ENCODE measurements at places on chromosomes 12 and 14. TPM values are rescaled to one million over a fixed set of nuclear protein-coding genes. Genes with fewer than 3 reads are reported as not detected.
A peak's percentile ranks its signal among the peaks of the same experiment; 100 is the strongest.

GRCh38 chr14:98144964-98145363 is 1127.0 kb downstream of the BCL11B start:
- DNase-seq = no peak

The COQ6 gene
- total RNA-seq = 25.4 TPM

GRCh38 chr12:2373307-2373706 is 320.5 kb downstream of the CACNA1C start:
- no peak for DNase-seq

DNA sequence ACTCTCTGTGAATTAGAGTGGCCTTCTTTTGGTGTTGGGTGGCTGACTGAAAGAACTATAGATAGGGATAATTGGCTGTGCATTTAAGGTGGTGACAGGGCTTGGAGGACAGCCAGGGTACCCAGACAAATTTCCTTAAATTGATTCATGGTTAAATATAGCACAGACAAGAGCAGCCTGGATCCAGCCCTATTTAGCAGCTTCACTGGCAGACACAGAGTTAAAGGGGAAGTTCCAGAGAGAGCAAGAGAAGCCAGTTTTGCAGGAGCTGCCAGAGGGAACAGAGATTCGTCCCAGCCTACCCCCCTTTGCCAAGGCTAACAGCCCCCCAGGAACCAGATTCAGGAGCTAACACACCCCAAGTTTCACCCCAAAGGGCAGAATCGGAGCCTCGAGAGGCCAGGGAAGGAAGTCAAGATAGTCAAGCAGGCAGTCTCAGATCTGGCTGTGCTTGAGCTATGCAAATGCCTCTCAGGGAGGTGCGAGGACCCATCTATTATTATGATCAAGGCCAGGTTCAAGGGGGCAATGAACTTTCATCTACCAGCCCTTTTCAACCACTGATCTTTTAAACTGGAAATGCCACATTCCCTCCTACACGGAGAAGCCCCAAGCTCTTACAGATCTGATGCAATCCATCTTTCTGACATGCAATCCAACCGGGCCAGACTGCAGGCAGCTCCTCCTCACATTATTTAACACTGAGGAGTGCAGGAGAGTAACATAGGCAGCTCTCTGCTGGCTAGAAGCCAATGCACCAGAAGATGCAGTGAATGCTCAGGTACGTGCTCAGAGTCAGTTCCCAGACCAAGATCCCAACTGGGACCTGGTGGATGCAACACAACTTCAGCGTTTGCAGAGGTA is 58.2 kb downstream of the DHRS2 start:
- peak; percentile 96 for DNase-seq

- peak; percentile 22 for DNase-seq
Measured at GRCh38 chr12:22377731-22378496, 43.4 kb upstream of the ST8SIA1 start.

DNA sequence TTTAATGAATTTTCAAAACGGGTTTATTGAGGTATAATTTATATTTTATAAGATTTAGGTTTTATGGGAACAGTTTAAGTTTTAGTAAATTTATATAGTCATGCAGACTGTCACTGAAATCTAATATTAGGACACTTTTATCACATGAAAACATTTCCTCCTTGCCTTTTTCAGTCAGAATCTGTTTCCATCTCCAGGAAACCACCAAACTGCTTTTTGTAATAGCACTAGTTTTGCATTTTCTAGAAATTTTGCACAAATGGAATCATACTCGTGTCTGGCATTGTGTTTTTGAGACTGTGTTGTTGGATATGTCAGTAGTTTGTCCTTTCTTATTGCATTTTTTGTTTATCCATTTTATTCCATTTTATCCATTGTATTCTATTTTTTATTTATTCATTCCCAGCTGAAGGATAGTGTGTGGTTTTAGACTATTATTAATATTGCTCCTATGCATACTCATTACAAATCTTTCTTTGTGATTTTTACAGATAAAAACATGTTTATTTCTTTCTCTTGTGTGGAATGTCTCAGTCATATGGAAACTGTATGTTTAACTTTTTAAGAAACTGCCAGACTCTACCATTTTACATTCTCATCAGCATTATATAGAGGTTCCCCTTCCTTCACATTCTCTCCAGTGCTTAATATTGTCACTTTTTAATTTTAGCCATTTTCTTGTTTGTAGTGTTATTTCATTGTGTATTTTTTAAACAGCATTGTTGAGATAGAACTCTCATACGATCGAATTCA is 26.5 kb downstream of the PALS1 start:
- DNase-seq = no peak

DNA sequence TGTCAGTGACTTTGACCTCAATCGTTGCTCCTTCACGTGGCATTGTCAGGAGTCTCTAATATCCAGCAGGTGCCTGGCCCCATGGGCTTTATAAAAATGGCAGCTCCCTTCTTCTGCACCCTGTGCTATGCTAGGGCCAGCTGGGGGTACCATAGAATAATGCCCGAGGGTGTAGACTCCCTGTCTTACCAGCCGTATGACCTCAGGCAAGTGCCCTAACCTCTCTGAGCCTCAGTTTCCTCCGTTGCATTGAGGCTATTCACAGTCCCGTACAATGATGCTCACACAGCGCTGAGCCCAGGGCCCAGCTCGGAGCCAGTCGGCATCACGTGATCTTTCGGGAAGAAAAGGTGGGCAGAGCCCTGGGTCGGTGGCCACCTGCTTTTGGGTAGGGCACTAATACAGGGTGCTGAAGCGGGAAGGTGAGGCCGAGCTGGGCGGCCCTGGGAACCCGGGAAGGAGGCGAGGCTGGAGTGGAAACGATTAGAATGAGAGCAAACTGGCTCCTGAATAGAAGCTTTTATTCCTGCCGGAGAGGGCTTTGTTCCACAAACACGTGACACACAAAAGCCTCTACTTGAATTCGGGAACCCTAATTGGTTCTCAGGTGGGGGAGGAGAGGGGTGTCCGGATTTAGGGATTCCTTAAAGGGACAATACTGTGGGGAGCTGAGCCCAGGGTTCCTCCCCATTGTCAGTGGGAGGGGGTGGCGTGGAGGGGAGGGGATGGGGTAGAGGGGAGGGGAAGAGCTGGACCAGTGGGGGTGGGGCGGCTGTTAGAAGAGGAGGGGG is 19.9 kb upstream of the MSI1 start:
- DNase-seq = no peak

The POTEG gene
- total RNA-seq = not detected

The DNAJC22 gene
- 4.7 TPM for total RNA-seq

Measured in PC-9 (cell line).